Suprapubic skin (tissue), 4 donors: ENCODE measurements at places on chromosomes 3 and 15.
A peak's percentile ranks its signal among the peaks of the same experiment; 100 is the strongest.

DNA sequence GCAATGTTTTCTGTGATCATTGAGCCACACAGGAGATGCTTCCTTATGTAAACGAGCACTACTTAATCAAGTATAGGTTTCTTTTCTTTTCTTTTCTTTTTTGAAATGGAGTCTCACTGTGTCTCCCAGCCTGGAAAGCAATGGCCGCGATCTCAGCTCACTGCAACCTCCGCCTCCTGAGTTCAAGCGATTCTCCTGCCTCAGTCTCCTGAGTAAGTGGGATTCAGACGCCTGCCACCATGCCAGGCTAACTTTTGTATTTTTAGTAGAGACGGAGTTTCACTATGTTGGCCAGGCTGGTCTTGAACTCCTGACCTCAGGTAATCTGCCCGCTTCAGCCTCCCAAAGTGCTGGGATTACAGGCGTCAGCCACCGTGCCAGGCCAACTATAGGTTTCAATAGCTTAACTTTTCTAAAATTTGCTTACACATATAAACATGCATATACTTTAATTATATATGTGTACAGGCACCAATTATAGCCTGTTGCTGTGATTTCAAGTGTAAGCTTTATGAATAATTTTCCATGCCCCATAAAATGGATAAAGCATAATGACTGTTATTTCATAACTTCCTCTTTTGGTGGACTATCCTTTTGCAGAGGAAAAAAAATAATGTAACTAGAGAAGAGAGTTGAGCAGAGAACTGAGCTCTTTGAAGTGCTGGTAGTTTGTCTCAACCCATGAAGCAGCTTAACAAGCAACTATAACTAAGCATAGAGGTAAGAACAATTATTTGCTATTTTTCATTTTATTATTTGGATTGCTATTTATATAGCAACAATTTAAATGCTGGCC lies 24.8 kb upstream of the MBNL1 start:
- H3K36me3 ChIP-seq: no peaks in the 10 kb centered on the region
- H3K4me1 ChIP-seq: peaks cover 6% of the 10 kb centered on the region
- DNase-seq: no peak
- no peaks in the 10 kb centered on the region for H3K27me3 ChIP-seq
- no peak overlapping the region for H3K27ac ChIP-seq

DNA sequence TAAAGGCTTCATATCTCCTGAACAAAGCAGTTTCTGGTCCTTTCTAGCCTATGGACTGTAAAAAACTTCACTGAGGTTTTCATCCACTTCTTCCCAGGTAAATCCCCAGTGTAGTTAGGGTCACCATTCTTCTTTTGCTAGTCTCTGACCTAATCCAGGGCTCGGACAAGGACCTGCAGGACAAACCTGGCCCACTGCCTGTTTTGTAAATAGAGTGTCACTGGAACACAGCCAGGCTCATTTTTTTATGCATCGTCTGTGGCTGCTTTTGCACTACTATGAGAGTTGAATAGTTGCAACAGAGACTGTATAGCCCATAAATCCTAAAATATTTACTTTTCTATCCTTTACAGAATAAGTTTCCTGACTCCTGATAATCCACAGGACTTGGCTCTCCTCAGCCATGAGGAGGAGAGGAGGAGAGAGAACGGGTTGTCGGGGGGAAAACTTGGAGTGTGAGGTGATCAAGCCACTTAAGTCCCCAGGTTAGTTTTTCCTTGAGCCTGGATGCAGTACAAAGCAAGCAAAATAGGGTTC lies 29.0 kb downstream of the CCR3 start:
- no peak overlapping the region for H3K4me3 ChIP-seq
- H3K27me3 ChIP-seq: peaks cover 4% of the 10 kb centered on the region
- no peaks in the 10 kb centered on the region for H3K36me3 ChIP-seq
- no peaks in the 10 kb centered on the region for H3K4me1 ChIP-seq

- no peak overlapping the region for H3K4me3 ChIP-seq
- no peaks in the 10 kb centered on the region for H3K36me3 ChIP-seq
- peaks cover 80% of the 10 kb centered on the region for H3K27me3 ChIP-seq
- H3K27ac ChIP-seq: no peak overlapping the region
- no peak for DNase-seq
Observed at GRCh38 chr3:169657351-169658124, 6.0 kb downstream of the MECOM start.

DNA sequence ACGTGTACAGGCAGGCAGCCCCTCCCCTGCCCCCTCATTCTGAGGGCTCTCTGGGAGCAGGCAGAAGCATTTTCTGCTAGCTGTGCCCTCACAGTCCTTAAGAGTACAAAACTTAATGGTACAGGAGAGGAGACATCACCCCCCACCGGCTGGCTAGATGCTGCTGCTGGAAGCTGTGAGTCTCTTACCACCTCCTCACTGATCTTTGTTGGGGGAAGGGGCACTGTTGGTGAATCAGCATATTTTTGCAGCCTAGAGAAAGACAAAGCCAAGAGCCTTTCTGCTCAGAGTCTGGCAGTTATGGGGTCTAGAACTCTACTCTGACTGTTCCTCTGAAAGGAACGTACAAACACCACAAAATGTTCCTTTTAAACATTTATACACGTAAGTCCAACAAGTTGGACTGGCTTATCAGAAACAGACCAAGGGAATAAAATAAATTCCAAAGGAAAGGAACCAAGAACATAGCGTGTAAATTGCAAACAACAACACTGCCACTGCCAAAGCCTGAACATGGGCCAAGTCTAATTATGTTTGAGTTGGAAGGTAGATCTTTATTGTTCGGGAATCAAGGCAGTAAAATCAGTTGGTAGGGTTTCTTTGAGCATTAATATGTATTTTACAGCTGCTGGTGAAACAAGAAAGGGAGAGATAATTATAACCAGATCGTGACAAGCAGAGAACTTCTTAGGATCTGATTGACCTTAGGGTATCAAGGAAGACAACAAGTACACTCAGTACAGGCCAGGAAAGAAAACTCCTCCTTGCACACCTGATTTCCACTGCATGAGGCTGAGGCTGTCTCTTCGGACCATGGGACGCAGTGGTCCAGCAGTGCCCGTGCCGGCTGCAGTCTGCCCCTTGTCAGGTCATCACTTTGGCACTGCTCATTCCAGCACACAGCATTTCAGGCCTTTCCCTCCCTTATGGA lies 27.4 kb downstream of the CLK3 start:
- peaks cover 35% of the 10 kb centered on the region for H3K4me1 ChIP-seq
- peak overlapping the region; percentile 71 for H3K27ac ChIP-seq
- peak overlapping the region; percentile 22 for H3K4me3 ChIP-seq
- peaks cover 19% of the 10 kb centered on the region for H3K36me3 ChIP-seq

DNA sequence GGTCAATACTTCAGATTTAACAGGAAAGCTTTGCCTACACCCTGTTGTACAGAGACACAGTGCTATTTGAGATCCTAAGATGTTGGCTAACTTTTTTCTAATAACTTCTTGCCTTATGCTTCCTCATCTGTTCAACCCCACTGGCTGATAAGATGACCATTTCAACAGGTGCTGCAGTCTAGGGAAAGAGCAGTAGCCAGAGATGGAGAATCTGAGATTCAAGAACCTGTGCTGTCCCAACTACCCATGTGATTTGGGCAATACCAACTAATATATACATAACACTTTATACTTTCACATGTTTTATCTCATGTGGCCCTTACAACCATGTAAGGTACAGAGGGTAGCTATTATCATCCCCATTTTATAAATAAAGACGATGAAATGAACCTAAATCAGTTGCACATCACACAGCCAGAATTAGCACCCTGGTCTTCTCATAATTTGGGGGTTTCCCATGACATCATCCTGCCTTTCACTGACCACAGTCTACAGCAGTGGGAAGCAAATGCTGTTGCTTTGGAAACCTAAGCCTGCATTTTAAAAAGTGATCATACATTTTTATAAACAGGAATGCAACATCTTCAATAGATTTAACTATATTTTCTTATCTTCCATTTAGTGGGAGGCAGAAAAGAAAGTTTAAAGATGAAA lies 9.7 kb downstream of the TTC23 start:
- no peaks in the 10 kb centered on the region for H3K4me1 ChIP-seq
- no peak overlapping the region for H3K27ac ChIP-seq
- H3K4me3 ChIP-seq: no peak overlapping the region
- no peaks in the 10 kb centered on the region for H3K27me3 ChIP-seq
- DNase-seq: no peak

GRCh38 chr3:129855832-129856419 lies 37.6 kb downstream of the TMCC1 start:
- peaks cover 18% of the 10 kb centered on the region for H3K4me1 ChIP-seq
- H3K27ac ChIP-seq: no peak overlapping the region
- H3K4me3 ChIP-seq: no peak overlapping the region

GRCh38 chr15:67914537-67915460 lies 75.0 kb upstream of the RNU6-1 start:
- DNase-seq: no peak
- H3K4me3 ChIP-seq: no peak overlapping the region
- H3K36me3 ChIP-seq: no peaks in the 10 kb centered on the region

DNA sequence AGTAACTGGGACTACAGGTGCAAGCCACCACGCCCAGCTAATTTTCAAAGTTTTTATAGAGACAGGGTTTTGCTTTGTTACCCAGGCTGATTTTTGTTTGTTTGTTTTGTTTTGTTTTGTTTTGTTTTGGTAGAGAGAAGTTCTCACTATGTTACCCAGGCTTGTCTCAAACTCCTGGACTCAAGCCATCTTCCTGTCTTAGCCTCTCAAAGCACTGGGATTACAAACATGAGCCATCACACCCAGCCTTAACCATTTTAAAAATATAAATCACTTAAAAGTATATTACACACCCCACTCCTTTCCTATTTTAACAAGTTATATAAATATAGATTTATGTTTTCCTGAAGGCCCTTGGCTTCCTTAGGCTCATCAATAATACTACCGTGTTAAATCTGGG lies 6.5 kb upstream of the DYNC1LI1 start:
- peaks cover 15% of the 10 kb centered on the region for H3K4me1 ChIP-seq

GRCh38 chr3:64411101-64411500 lies 185.8 kb upstream of the PRICKLE2 start:
- DNase-seq: no peak
- H3K36me3 ChIP-seq: no peaks in the 10 kb centered on the region
- no peaks in the 10 kb centered on the region for H3K4me1 ChIP-seq
- no peak overlapping the region for H3K27ac ChIP-seq
- H3K4me3 ChIP-seq: no peak overlapping the region
- no peaks in the 10 kb centered on the region for H3K27me3 ChIP-seq

DNA sequence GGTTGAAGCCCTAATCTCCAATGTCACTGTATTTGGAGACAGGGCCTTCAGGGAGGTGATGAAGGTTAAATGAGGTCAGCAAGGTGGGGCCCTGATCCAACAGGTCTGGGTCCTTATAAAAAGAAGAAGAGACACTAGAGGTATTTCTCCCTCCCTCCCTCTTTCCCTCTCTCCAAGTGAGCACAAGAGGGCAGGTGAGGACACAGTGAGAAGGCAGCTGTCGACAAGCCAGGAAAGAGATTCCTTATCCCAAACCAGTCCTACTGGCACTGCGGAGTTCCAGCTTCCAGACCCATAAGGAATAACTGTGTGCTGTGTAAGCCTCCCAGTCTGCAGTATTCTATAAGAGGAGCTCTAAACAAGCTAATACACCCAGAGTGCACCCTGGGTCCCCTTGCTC lies 134.7 kb downstream of the ADAMTS17 start:
- H3K27ac ChIP-seq: no peak overlapping the region
- no peaks in the 10 kb centered on the region for H3K27me3 ChIP-seq
- H3K36me3 ChIP-seq: no peaks in the 10 kb centered on the region
- H3K4me3 ChIP-seq: no peak overlapping the region
- H3K4me1 ChIP-seq: peaks cover 26% of the 10 kb centered on the region
- peak; percentile 27 for DNase-seq

DNA sequence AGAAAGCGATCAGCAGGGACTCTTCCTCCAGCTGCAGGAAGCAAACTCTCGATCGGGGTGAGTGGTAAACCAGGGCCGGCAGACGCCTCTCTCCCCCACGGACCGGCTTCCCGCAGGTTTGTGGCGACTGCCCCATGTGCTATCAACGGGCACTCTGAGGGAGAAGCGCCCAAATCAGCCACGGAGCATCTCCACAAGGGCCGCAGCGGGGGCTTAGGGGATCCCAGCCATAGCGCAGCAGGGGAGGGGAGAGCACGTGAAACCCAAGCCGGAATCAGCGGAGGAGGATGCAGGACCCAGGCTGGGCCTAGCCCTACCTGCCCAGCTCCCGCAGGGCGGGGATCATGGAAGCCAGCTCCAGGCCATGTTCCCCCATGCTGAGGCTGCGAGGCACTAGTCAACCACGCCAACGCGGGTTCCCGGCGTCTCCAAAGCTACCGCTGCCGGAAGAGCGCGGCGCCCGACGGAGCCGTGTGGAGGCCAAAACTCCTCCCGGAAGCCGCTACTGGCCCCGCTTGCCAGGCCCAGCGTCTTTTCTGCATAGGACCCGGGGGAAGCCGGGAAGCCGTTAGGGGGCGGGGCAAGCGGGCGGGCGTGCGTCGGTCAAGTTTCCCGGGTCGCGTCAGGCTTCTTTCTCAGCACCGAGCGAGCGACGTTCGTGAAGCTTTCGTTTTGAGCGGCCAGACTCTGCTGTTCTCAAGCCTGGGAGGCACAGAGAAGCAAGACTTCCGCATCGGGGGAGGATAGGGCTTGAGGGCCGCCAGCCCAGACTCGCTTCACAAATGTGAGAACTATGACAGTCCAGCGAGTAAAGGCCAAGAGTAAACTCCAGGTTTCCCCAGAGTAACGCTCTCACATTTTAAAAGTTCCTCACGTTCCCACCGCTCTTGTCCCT lies at the start of gene ATR:
ATR (minus strand) TSS at position 405 of the 895 bp plus-strand sequence; CDS start at position 376, 29 bp downstream.
- H3K4me1 ChIP-seq: peaks cover 36% of the 10 kb centered on the region
- H3K4me3 ChIP-seq: peak within 1 kb of the TSS; percentile 85
- H3K36me3 ChIP-seq: no peaks in the 10 kb centered on the region
- peak; percentile 98 for DNase-seq
- peak within 1 kb of the TSS; percentile 94 for H3K27ac ChIP-seq
- no peaks in the 10 kb centered on the region for H3K27me3 ChIP-seq

DNA sequence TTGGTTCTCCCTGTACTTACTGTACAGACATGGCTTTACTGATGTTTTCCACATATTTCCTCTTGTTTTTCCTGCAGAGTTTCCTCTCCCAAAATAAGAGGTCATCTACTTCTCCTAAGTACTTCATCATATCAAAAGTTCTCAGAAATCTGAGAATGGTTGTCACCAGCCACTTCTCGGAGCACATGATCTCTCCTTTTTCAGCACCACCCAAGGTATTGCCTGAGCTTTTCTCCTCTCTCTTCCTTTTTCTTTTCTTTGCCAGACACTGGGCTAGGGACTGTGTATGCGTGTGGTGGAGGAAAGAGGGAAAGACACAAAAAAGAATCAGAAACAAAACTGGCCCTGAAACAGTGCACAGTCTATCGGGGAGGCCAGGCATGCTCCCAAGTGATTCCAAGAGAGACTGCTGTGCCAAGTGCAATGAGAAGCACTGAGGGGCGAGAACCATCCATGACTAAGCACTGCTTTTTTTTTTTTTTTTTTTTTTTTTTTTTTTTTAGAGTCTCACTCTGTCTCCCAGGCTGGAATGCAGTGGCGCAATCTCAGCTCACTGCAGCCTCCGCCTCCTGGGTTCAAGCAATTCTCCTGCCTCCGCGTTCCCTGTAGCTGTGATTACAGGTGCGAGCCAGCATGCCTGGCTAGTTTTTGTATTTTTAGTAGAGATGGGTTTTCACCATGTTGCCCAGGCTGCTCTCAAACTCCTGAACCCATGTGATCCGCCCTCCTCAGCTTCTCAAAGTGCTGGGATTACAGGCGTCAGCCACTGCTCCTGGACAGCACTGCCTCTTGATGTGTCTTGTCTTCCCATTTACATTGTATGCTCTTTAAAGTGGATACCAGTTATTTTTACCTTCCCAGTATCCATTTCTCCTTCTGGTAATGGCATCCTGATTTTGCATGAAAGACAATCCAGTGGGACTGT lies 194.0 kb upstream of the FEZF2 start:
- H3K27me3 ChIP-seq: no peaks in the 10 kb centered on the region
- no peak overlapping the region for H3K4me3 ChIP-seq
- no peaks in the 10 kb centered on the region for H3K4me1 ChIP-seq
